Activated CD8-positive, alpha-beta T cell treated with anti-CD3 and anti-CD28 coated beads, Interleukin-2, amount 10 ng/mL, durations not matched to agents 7 days and 5 days (primary cell): ENCODE measurements at places on chromosomes 16 and 17. TPM values are rescaled to one million over a fixed set of nuclear protein-coding genes. Genes with fewer than 3 reads are reported as not detected.

ETV4 gene
- 2.7 TPM for total RNA-seq

CA7 gene
- not detected for total RNA-seq

SLC6A2 gene
- not detected for total RNA-seq

ZG16B gene
- total RNA-seq: 3.7 TPM

RPAIN gene
- 47.2 TPM for total RNA-seq

WNT9B gene
- not detected for total RNA-seq

NAGS gene
- total RNA-seq: 0.68 TPM

MMP15 gene
- 0.50 TPM for total RNA-seq

PERCC1 gene
- not detected for total RNA-seq

NLGN2 gene
- total RNA-seq: 4.7 TPM

TEX19 gene
- total RNA-seq: not detected

SMIM36 gene
- total RNA-seq: not detected

PLEKHH3 gene
- total RNA-seq: 1.2 TPM

MIEN1 gene
- 44.6 TPM for total RNA-seq

WFDC1 gene
- total RNA-seq: not detected

ACSM2B gene
- not detected for total RNA-seq

KCNJ12 gene
- not detected for total RNA-seq

ZSCAN10 gene
- total RNA-seq: 0.26 TPM

FAM171A2 gene
- 0.45 TPM for total RNA-seq

PIRT gene
- total RNA-seq: not detected

VTN gene
- not detected for total RNA-seq

GDPD3 gene
- 12.6 TPM for total RNA-seq

STX1B gene
- 1.7 TPM for total RNA-seq

MPP3 gene
- not detected for total RNA-seq

TP53TG3 gene
- total RNA-seq: not detected

CASKIN1 gene
- 0.05 TPM for total RNA-seq

MPO gene
- total RNA-seq: not detected

C16orf90 gene
- total RNA-seq: not detected

UNC45B gene
- not detected for total RNA-seq

AARS1 gene
- total RNA-seq: 103 TPM

ARL2BP gene
- 33.3 TPM for total RNA-seq

TEX14 gene
- total RNA-seq: 0.10 TPM

NXN gene
- 0.68 TPM for total RNA-seq
